ENCODE measurements at places on chromosomes 2 and 18. TPM values are rescaled to one million over a fixed set of nuclear protein-coding genes. Genes with fewer than 3 reads are reported as not detected.

DNA sequence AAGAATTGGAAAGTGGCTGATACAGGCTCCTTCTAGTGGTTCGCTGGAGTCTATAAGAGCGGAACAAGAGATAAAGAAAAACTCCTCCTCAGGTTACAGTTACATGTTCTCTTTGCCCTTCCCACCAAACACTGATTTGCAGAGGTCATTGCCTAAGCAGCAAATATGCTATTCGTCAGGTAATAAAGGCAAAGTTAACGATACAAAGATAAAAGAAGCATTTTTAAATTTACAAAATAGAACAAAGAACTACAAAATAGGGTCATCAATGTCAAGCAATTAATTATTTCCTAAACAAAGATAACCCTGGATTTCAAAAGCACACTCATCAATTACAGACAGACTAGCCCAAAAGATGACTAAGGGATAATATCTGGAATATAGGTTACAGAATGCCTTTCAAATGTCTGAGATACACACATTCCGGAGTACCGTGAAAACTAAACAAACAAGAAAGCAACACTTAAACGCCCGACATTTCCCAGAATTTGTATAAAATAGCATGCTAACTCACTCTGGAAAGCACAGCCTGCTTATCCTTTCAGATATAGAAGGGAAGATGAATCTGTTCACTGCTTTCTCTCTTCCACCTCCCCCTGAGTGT is 186.4 kb downstream of the MREG start:
- DNase-seq = no peak

DNA sequence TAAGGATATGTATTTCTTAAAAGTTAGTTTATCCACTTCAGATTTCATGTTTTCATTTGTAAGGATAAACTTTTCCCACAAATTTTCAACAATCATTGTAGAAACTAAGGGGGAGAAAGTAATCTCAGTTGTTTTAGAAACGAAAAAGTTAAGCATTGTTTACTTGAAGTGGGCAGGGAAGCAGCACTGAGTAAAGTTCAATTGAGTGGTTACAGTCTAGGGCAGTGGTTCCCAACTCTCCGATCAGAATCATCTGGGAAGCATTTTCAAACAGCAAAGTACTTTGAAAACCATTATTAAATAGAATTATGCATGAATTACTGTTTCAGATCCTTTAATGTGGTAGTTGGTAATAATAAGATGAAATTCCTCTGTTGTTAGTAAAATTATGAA is 12.5 kb downstream of the MRPL35 start:
- DNase-seq = no peak

The SPEG gene
- total RNA-seq = 453 TPM

DNA sequence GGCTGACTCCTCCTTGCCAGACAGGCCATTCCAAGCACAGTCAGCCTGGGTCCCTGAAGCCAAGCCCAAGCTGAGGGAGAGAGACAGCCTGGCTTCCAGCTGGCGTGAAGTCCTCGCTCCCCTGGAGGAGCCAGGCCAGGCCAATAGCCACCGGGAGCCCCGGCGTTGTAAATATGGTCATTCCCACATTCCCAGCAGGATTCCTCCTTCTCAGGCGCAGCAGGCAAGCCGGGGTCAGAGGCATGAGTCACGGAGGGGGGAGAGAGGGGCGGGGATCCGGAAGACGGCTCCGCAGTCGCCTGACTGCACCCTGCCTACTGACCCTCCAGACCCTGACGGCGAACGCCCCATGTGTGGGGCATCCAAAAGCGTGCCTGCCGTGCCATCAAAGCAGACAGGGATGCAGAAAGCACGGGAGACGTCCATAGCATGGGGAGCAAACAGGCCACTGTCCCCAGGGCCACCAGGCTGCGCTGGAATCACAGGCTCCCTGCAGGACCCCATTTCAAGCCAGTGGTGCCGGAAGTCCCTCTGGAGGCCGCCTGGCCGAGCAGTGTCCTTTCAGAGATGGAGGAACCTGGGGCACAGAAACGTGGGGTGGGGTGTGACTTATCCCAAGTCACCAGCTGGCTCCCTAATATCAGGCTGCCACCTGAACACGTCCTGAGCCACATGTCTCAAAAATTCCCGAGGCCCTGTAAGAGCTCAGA is 48.2 kb downstream of the TWIST2 start:
- peak; percentile 85 for DNase-seq

The ACTG2 gene
- 416 TPM for total RNA-seq

DNA sequence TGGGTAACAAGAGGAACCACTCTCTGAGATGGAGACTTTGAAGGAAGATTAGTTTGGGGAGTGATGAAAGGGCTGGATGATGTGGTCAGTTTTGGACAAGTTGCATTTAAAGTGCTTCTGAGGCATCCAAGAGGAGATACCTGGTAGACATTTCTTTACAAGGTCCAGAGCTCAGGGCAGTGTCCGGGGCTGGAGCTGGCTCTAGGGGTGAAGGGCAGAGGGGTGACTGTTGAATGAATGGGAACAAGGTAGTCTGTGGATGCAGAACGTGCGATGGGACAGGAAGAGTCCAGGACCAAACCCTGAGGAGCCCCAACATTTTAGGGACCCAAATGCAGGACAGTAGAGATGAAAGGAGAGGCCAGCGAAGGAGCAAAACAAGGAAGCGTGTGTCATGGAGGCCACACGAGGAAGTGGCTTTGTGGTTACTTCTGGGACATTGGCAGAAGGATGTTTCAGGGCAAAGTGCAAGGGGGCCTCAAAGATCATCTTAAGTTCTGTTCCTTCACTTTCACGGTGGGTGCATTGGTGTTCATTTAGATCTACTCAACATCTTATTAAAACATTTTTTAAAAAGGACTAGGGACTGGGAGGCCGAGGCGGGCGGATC is 13.6 kb upstream of the GPR35 start:
- peak; percentile 50 for DNase-seq

- no peak for DNase-seq
Measured at GRCh38 chr2:213353419-213353818, 69.2 kb downstream of the SPAG16 start.

The TUBA4B gene
- total RNA-seq = not detected

GRCh38 chr2:102140377-102140776 is 2.2 kb upstream of the IL1R1 start:
- no peak for DNase-seq

DNA sequence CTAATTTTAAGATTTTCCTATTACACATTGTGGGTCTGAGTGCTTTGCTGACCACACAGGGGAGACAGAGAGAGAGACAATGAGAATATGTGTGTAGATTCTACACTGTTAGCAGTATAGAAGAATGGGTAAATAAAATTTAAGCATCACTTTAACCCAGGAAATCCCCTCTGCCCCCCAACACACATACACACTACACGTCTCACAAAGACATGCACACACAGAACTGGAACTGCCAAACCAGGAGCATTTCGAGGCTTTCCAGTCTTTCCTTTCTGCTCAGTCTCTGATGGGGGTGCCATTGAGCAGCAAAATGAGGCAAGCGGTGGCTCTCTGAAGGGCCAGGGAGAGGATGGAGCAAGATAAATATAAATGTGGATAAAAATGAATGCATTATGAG is 2.5 kb downstream of the MERTK start:
- DNase-seq = no peak

DNA sequence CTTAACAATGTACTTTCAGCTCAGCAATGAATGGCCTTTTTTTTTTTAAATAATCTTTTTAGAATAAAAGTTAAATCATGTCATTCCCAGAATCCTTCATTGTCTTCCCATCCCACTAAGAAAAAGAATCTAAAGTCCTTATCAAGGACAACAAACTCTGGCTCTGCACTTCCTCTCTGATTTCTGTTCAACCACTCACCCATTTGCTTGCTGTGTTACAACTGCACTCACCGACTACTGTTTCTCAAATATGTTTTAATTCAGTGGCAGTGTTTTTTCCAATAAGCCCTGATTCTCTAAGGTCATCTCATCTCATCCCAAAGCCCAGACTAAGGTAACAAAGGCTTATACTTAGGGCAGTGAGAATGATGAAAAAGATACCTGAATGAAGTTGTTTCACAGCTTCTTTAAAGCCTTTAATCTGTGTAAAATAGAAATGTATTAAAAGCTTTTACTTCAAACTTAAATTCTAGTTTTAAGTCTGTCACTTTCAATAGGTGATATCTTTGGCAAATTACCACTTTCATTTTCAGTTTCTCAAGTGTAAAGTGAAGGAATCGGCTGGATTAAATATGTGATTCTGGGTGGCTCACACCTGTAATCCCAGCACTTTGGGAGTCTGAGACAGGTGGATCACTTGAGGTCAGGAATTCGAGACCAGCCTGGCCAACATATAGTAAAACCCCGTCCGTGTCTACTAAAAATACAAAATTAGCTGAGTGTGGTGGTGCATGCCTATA is 87.6 kb downstream of the RBBP8 start:
- no peak for DNase-seq

- no peak for DNase-seq
Measured at GRCh38 chr18:52200921-52201663, 138.9 kb upstream of the DCC start.

- no peak for DNase-seq
Measured at GRCh38 chr2:108444941-108445840, 3.8 kb upstream of the GCC2 start.

GRCh38 chr2:15673919-15674636 is 82.4 kb downstream of the DDX1 start:
- DNase-seq = no peak

DNA sequence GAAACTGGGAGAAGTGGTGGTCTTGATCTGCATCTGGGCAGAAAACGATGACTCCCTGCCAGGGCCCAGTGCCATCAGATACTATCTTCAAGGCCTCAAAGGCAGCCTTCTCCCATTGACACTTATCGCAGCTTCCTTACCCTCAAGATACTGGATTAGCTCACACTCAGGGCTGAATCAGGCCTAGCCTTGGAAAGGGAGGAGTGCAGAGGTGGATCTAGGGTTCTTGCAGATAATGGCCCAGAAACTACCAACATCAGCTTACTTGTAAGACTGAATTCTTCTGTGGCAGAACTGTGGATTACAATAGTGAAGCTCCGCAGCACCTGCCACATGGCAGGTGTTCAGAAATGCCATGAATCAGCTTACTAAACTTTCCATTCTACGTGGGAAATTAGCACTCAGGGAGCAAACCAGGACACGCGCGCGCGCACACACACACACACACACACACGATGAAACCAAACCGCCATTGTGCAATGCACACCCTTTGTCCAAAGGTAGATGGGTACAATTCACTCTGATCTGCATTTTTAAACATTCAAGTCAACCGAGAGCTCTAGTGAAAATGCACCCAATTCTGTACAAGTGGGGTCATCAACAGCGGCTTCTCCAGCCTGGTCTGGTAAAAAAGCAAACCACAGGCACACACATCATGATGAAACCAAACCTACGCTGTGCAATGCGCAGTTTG is 26.3 kb upstream of the TMEM182 start:
- no peak for DNase-seq

The ACKR3 gene
- total RNA-seq = 116 TPM

- DNase-seq = peak; percentile 73
Measured at GRCh38 chr2:73984922-73985307, 205 bp downstream of the TET3 start.

The DUSP11 gene
- 27.6 TPM for total RNA-seq

GRCh38 chr2:67752969-67753368 is 309.8 kb downstream of the C1D start:
- DNase-seq = no peak

DNA sequence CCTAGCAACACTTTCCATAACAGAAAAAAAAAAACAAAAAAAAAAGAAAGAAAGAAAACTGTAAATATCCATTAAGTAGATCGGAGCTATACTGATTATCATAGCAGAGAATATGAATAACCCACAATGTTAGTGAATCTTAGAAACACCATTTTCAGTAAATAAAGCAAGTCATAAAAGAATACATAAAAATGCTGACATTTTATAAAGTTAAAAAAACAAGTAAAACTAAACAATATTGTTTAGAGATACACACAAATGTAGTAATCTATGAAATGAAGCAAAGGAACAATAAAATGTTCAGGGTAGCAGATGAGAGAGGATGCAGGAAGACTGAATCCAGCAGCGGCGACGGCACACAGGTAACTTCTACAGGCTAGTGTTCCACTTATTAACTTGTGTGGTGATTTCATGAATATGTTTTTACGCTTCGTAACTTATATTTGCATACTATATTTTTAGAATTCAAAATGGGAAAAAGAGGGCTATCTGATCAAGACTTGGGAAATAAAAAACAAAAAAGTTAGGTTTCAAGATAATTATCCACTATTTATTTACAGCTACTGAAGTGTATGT is 4.8 kb downstream of the ROCK2 start:
- no peak for DNase-seq

- no peak for DNase-seq
Measured at GRCh38 chr2:46018773-46019591, 278.2 kb upstream of the EPAS1 start.

GRCh38 chr2:85539361-85540132 is 579 bp downstream of the MAT2A start:
- peak; percentile 90 for DNase-seq

The ELOA2 gene
- not detected for total RNA-seq

- no peak for DNase-seq
Measured at GRCh38 chr2:178978667-178979066, 71.3 kb downstream of the CCDC141 start.

DNA sequence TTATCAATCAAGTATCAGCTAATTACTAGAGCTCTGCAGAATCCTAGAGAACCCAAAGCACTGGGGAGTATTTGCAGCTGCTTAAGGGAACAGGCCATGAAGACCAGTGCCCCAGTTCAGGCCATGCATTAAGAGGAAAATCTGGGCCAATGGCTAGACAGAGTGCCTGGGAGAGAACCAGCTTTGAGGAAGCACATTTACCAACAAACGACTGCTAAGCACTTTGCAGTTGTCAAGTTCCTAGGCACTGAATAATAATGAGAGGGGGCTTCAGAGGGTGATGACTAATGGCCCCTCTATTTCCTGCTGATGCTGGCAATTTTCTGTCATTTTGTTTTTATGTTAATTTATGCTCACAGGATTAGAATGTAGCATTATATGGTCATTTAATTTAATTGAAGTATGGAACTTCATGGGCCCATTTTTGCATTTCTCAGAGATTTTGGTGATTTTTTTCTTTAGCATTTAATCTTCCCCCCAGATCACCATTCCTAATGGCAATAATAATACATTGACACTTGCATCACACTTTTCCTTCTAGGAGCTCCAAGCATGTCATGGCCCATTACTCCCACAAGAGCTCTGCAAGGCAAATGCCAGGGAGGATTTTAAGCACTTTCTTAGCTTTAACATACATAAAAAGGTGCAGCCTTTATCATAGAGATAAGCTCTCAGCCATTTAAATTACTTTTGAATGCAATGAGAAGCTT is 147.7 kb upstream of the SPATS2L start:
- DNase-seq = no peak

The LIMS3 gene
- 16.6 TPM for total RNA-seq

The ALKAL2 gene
- 14.3 TPM for total RNA-seq

DNA sequence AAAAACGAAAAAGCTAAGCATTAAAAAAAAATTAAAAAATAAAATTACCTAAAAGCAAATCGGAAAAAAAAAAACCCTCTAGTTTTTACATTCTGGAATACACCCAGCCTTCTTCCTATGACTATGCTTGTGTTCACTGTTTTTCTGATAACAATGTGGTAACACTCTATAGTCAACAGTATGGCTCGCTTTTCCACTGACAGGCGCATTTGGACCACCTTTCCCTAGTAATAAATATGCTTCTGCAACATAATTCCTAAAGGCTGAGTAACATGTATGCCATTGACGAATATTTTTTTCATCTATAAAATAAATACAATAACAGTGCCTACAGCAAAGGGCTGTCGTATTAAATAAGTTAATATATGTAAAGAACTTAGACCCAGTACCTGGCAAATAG is 27.9 kb downstream of the NOL10 start:
- no peak for DNase-seq

GRCh38 chr2:66515743-66516142 is 80.8 kb downstream of the MEIS1 start:
- DNase-seq = no peak

The GREB1 gene
- 8.6 TPM for total RNA-seq

The DTNA gene
- 101 TPM for total RNA-seq

The MYO5B gene
- 4.5 TPM for total RNA-seq
